ENCODE measurements at places on chromosomes 6 and 20. TPM values are rescaled to one million over a fixed set of nuclear protein-coding genes. Genes with fewer than 3 reads are reported as not detected.

Gene CALHM4
- total RNA-seq: not detected

Gene ULBP1
- 2.5 TPM for total RNA-seq

Gene LY86
- 1.8 TPM for total RNA-seq

Gene CDSN
- not detected for total RNA-seq

Measured in ureter (tissue), 1 donor.